ENCODE measurements at places on chromosomes 3 and 15.

- DNase-seq = no peak
Observed at GRCh38 chr15:37940876-37941275, 6.4 kb downstream of the TMCO5A start.

DNA sequence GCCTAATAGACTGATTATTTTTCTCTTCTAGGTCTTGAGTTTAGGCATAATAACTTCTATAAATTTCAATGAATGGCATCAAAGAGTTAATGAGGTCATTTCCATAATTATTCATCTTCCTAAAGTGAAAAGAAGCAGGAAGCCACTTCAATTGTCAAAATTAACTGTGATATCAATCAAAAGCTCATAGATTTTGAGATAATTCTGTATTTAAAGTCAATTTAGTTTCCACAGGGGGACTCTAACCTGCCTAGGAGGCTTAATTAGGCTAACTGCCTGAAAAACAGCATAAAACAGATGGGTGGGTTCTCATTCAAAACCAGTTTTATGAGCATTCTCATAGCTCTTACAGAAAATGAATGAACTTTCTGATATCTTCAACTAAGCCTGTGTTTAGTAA lies 177.8 kb downstream of the OTOL1 start:
- DNase-seq = no peak

DNA sequence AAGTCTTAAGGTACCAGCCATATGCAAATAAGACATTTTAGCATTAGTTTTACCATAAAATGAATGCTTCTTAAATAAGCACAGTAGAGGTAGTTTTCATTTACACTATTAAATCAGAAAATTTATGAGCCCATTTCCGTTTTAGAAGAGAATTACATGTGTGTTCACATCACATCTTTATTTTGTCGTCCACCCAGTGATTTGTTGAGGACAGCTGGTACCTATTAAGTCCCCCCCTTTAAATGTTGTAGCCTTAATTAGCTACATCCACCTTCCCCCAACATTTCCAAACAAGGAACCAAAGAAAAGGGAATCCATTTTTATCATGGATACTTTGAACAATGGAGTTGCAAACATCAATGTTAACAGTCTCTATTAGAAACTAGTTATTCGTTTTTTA lies 6.8 kb downstream of the IL17RD start:
- no peak for DNase-seq

DNA sequence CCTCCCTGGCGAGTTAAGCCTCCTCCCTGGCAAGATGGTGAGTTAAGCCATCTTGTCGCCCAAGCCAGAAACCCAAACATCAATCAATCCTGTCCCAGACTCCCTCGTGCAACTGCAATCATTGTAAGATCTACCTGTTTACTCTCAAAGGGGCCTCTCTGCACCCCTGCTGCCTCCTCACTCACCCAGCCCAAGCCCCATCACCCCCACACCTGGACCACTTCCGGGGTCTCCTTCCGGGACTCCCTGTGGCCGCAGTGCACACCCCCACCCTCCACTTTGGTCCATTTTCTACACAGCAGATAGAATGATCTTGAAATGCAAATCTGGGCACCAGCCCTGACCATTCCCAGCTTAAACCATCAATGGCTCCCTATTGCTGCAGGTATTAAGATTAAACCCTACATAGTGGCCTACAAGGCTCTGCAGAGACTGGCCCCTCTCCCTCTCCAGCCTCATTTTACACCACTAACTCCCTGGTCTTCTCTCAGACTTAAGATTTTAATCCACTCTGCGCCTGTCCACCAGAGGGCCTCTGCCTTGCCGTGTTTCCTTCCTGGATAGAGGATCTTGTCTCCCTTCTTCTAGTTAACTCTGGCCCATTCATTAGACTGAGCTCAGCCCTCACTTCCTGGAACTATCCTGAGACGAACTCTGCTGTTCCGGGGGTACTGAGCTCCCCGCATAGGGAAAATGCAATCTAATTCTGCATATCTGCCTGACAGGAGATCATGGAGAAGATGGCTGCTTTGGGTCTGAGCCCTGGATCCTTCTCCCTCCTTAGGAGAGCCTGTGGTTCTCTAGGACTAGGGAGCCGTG lies 41.9 kb upstream of the SLC6A1 start:
- peak; percentile 24 for DNase-seq

GRCh38 chr3:107432013-107432515 lies 54.8 kb downstream of the CCDC54 start:
- DNase-seq = peak; percentile 42

- DNase-seq = peak; percentile 58
Observed at GRCh38 chr3:42780398-42780797, 7.3 kb upstream of the CCDC13 start.

- DNase-seq = no peak
Observed at GRCh38 chr3:14177580-14178246, 688 bp downstream of the XPC start.

GRCh38 chr3:16132190-16132589 lies 42.3 kb upstream of the GALNT15 start:
- no peak for DNase-seq

DNA sequence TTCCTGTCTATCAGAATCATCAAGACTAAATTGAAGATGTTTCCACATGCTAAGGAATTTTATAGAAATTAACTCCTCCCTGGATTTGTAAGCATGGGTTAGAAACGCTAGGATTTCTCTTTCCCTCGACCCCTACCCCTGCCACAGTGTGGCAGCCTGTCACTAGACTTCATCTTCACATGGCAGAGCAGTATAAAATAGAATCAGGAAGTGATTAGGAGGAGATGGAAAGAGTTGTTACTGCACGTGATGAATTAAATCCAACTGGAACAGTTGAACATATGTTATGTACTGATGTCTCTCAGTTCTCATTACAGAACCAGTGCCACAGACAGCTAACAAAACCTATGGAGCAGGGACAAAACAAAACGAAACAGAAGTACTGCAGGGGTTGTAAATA lies 130.0 kb upstream of the BNIP2 start:
- no peak for DNase-seq

GRCh38 chr3:126959921-126960603 lies 22.9 kb upstream of the PLXNA1 start:
- DNase-seq = no peak

- no peak for DNase-seq
Observed at GRCh38 chr15:90194655-90195054, 6.5 kb upstream of the SEMA4B start.
